ENCODE measurements at places on chromosomes 3 and 15.

DNA sequence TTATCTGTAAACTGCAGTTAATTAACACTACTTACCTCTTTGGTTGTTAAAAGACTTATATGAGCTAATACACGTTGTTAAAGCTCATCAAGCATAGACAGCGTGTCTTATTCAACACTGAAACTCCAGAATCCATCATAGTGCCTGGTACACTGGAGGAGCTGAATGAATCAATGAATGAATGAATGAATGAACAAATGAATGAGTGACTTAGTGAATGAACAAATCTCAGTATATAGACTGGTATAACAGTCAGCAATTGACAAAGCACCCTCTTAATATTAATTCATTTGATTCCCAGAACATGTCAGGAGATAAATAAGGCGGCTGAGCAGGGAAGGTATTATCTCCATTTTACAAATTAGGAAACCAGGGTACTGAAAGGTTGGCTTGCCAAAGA, 7.1 kb downstream of the CASR start:
- no peak for DNase-seq

- DNase-seq = no peak
Observed at GRCh38 chr3:197038679-197039462, 9.3 kb upstream of the MELTF start.

GRCh38 chr15:45099549-45100165, 14.3 kb downstream of the DUOX2 start:
- DNase-seq = no peak

DNA sequence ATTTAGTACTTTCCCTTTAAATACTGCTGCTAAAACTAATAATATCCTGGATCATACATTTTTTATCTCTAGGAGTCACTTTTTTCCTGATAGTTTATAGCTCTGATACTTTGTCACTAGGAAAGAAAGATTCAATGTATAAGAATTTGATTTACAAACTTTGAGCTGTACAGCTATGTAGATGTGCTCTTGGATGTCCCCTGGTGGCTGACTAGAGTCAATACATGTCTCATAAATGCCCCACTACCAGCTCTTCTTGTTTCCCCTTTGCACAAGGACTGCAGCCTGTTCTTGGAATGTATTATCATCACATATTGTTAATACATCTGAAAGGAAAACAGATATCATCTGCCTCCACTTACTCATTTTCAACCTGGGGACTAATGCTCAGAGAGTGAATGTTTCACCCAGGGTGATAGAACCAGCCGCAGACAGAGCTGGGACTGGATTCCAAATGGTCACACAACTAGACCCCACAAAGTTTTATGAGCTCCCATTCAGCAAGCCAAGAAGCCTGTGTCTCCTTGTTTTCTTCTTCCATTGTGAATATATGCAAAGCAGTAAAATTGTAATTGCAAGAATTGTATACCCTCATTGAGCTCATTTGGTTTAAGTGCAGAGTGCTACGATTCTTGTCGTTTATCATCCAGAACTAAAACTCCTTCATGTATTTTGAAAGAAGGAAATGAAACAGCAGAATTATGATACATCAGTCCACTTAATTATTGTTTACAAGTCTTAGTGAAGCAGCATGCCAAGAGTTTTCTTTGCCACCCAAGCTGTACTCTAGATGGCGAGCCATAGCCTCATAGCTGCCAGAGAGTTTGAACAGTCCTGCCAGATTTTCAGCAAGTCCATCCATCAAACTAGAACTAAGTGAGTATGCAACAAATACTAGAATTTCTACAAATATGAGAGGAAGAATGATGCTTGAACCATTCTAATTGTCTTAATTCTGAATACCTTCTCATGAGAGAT, 261.6 kb upstream of the LMCD1 start:
- DNase-seq = no peak

DNA sequence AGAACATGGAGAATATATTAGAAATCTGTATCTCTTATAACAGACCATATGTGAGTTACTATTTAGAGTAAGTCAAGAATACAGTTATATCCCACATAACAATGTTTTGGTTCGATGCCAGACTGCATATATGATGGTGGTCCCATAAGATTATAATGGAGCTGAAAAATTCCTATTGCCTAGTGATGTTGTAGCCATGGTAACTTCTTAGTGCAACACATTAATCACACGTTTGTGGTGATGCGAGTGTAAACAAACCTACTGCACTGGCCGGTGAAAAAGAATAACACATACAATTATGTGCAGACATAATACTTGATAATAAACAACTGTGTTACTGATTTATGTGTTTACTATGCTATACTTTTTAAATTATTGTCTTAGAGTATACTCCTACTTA, 69.8 kb upstream of the MNS1 start:
- no peak for DNase-seq

DNA sequence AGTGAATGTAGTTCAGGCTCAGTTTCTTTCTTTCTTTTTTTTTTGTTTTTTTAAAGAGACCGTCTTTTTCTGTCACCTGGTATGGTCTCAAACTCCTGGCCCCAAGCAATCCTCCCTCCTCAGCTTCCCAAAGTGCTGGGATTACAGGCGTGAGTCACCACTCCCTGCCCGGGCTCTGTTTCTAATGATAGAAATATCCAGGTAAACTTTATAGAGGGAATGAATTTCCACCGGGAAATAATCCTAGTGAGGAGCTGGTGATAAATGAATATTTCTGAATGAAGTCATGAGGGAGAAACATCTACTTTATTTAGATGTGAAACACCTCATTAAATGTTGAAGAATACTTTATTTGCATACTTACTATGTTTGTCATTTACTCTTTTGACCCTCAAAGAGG, 7.2 kb downstream of the RNF13 start:
- no peak for DNase-seq

DNA sequence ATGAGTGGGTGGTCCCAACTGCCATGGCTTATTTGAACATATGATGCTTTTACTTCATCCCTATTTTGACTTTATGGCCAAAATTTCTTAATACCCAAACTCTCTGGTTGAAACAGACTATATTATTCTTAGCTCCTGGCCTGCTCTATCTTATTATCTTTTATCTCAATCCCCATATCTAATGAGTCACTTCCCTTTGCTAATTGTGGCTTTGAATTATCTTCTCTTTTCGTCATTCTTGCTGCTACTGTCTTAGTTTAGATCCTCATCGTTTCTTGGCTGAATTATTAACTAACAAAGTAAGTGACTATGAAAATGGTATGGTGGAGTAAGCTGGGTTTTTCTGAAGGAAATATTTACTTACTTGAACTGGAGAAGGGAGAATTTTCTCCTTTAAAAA, 28.2 kb upstream of the DNAJC19 start:
- DNase-seq = no peak

DNA sequence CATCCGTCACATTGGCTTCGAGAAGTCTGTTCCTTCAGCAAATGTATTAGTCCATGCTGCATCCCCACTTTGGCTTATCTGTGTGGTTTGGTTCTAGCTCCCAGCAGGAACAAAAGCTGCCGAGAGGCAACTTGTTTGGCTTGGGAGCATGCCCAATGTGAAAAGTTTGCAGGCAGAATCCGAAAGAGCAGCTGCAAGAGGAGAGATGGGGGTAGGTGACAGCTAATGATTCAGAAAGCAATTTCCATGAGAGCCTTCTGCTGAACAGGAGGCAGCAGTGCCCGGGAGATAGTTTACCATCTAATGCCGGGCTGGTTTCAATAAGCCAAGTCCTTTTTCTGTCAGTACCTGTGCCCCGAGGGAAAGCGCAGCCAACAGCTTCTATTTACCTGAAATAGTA, 60.2 kb downstream of the GRM7 start:
- no peak for DNase-seq

GRCh38 chr3:46844397-46844796, 18.8 kb downstream of the MYL3 start:
- no peak for DNase-seq

GRCh38 chr3:168250415-168250861, 154.7 kb upstream of the GOLIM4 start:
- no peak for DNase-seq

DNA sequence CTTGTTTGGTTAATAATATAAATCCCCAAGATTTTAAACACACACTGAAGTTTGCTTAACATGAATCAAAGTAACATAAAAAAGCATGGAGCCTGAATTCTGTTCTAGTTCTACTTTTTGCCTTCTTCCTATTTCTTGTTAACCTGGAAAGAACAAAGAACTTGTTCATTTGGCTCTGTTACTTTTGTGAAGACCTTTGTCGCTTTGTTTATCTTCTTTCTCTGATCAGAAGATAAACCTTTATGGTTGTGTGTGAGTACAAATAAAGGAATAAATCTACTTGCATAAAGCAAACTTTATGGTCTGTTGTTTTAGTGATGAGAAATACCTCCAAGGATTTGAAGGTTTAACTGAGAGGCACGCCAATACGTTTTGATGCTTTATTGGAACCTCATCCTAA, 210.1 kb upstream of the SATB1 start:
- DNase-seq = no peak

- no peak for DNase-seq
Observed at GRCh38 chr3:188468662-188469061, 314.7 kb downstream of the LPP start.

DNA sequence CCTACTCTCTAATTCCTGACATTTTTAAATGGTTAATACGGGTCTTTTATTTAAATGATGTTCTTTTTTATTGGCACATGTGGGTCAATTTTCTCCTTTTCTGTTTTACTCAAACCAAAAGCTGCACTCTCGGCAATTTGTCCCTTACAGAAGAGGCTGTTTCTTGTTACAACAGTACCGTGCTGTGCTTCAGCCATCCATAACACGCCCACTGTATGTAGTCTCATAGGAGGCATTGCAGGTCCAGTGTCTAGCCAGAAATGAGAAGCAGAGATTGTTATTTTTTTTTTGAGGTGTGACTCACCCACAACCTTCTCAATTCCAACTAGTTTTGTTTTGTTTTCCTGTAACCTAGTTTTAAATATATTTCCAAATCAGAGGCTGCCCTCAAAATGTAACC, 164.6 kb downstream of the GMNC start:
- no peak for DNase-seq

- no peak for DNase-seq
Observed at GRCh38 chr3:131326307-131326706, 55.3 kb upstream of the NUDT16 start.

- DNase-seq = no peak
Observed at GRCh38 chr3:13703071-13703470, 154.1 kb downstream of the FBLN2 start.

- DNase-seq = no peak
Observed at GRCh38 chr3:63895422-63896189, 16.6 kb downstream of the SCAANT1 start.

- DNase-seq = no peak
Observed at GRCh38 chr15:101805605-101806345, 2.5 kb downstream of the OR4F6 start.

GRCh38 chr3:61574854-61575253, 13.5 kb downstream of the PTPRG start:
- DNase-seq = no peak

DNA sequence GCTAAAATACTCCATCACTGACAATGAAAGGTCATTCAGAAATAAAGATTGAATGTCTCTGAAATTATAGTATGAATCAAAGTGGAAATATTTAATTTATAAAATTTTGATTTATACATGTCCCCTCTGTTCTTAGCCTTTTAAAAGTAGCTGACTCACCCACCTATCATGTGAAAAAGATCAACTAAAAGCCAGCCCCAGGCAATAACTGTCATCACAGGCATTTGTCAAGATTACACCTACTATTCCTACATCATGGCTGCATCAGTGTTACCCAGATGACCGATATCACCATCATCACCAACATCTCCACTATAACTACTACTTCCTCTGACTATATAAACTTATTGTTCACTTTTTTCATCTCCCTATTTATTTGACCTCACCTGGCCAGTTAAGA, 14.3 kb upstream of the PIK3R4 start:
- DNase-seq = no peak

GRCh38 chr15:38612159-38612863, 47.7 kb upstream of the RASGRP1 start:
- DNase-seq = no peak

DNA sequence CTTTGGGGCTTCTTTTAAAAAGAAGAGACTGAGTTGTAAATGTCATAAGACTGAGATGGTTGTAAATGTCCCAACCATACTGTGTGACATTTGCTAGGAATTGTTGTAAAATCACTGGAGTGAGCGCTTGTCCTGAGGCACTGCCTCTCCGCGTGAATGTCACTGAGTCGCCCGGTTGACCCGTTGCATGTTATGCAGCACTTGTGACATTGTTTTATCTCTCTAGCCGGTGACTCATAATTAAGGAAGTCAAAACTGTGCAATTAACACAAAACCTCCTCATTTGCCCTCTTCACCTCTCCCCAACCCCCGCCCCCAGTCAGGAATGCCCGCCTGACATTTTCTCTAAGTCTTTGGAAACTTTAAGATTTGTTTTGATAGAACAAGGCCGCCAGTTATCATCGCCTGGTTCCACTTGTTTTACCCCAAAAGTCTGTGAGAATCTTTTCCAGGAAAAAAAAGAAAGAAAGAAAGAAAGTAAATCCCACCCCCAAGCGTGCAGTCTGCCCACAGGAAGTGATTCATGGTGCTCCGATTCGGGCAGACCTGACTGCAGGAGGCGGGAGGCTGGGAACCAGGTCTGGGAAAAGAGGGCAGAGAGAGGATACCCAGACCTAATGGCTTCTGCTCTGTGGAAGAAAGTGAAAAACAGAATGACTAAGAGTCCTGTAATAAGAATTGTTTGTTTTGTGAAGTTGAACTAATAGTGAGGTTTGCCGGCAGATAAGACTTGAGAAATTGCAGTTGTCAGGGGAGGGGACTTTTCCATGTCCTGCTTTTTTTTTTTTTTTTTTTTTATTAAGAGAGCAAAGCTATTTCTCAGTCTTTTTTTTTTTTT, 84.8 kb downstream of the SMAD3 start:
- peak; percentile 52 for DNase-seq

DNA sequence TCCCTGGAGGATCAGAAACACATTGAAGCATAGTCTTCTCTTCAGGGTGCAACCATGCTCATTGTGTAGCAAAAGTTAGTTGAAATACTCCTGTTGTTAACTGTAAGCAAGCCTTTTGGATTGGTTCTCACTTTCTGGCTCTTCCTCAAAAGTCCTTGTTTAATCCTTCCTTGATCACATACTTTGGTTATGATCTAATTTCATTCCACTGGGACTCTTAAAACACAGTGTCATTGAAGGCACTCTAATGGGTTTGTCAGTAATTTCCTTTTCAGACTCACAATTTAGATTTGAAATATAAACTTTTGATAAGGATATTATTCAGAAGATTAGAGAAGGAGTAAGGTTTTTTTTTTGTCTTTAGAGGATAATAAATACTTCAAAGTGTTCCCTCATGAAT, 451.7 kb upstream of the SGO1 start:
- no peak for DNase-seq

DNA sequence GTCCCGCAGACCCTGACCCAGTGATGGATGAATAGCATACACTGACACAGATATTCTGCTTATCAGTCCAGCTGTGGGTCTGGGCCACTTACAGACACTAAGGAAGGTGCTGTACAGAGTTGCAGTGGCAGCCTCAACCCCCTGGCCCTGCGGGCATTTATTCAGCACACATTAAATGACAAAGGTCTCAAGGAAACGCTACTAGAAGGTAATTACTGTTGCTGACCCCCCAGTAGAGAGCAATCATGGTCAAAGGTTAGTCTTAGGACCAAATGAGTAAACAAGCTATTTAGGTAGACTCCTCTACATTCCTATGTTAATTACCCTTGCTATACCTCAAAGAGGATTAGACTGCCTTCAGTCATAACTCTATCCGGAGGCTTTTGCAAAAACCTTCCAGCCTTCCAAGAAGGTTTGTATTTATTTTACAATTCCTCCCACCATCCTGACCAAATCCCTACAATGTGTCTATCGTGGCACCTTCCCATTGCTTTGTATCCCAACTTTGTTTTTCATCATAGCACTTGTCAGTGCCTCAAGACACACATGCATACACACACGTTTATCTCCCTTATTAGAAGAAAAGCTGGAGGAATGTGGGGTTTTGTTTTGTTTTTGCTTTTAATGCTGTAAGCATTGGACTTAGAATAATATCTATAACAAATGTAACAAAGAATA, 227.9 kb downstream of the PYDC2 start:
- no peak for DNase-seq

Data from GOT3 (cell line).